ENCODE measurements at places on chromosomes 13 and 19. TPM values are rescaled to one million over a fixed set of nuclear protein-coding genes. Genes with fewer than 3 reads are reported as not detected.

GRCh38 chr13:62167650-62168172, 752.1 kb upstream of the PCDH20 start:
- no peak for DNase-seq

Gene KIR2DL3
- total RNA-seq, result not detected

Gene ADGRE3
- total RNA-seq, result not detected

DNA sequence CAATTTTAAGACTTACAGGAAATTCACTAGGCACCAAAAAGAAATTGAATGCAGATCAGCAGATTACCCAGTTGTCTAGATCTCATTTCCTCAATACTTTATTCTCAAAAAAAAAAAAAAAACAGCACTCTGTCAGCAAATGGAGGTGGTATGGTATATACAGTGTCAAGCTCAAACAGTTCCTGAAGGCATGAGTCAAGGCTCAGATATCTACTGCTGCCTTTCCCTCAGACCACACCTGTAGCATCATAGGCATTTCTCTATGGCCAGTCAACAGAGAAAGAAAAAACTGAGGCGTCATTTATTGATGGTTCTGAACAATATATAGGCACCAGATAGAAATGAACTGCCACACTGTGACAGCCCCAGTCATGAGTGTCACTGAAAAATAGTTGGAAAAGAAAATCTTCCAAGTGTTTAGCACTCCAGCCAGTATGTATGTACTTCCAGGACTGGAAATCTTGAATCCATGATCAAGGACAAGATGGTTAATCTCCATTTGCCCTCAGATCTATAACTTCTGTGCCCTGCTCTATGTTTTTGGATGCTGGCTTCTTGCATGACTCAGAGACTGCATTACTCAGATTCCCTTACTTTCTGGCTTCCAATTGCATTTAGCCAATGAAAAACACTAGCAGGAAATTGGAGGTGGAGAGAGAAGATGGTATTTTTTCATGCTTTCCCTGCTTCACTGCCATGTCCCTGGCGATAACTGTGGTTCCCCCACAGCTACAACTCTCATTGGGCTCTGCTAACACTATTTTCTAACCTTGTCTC, 8.4 kb upstream of the COG3 start:
- no peak for DNase-seq

DNA sequence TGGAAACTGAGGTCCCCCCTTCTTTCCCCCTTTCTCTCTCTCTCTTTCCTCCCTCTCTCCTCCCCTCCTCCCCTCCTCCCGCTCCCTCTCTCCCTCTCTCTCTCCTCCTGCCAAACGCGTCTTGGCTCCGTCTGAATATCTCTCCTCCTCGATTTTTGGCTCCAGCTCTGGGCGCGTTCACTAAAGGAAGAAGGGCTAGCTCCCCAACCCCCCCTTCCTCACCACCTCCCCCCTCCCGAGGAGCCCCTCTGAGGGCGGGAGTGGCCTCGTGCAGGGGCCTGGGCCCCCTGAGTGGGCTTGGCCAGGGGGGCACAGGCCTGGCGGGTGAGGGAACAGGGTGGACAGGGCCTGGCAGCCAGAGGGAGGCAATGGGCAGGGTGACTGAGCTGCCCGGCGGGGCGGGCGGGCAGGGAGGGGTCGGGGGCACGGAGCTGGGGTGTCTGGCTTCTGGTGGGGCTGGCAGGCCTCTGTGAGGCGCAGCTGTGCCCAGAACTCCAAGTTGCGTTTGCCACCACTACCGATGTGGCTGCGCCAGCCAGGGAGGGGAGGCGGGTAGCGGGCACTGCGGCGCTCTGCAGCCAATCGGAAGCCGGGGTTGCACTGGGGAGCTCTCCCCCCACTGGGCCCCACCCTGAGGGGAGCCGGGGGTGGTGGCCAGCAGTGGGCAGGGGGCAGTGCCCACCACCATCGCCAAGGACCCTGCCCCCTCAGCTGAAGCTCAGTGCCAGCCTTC, 7.1 kb downstream of the NFIX start:
- DNase-seq, result no peak

DNA sequence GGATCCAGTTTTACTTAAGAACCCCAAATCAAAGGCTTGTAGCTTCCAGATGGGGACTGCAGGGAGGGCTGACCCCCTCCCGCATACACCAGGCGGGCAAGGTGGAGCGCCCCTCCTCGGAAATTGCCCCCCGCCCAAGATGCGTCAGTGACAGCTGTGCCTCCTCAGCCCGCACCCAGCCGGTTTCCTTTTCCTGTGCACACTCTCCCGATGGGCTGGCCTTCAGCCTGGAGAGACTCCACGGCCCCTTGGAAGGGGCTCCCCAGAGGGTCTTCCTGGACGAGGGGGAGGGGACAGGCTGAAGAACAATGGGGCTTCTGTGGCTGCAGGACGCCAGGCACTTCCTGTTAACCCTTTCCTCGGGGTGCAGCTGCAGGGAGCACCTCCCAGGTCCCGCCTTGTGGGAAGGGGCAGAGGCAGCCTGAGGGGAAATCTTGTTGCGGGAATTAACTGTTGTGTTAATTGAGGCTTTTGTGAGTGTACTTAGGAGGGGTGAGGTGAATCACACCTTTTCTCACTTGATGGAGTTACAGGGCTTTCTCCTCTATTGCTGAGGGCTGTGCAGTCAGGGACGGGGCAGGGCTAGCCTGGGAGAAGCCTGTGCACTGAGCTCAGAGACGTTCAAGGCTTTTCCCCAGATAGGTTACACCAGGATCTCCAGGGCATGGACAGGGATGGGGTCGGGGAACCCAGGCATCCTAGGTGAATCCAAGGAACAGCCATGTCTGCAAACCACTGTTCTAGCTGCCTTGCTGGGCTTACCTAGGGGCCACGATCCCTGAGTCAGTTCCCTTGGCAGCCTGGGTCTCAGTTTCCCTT, 14.3 kb downstream of the IER2 start:
- DNase-seq, result peak; percentile 89

DNA sequence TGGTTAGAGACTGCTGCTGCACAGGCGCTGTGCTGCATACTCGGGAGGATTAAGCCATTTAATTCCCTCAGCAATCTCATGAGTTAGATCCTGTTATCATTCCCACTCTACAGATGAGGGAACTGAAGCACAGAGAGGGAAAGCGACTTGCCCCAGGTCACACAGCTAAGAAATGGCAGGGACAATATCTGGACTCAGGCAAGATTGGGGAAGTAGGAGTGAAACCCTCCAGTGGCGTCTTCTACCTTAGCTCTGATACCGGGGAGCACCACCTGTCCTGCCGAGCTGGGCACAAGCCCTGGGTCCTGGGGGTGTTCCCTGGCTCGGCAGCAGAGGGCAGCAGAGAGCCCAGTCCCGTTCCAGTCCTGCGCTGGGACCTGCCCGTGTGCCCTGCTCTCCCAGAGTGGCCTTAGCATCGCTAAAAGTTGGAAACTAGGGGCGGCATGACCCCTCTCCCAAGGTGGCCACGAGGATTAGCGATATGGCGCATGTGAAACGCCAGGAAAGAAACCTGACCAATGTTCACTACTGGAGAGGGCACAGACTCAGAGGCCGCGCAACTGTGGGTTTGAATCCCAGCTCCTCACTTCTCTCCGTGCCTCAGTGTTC, 20.5 kb downstream of the CYTH2 start:
- DNase-seq, result peak; percentile 47

GRCh38 chr13:102900193-102900608, 54.4 kb downstream of the ERCC5 start:
- peak; percentile 72 for DNase-seq

- DNase-seq, result peak; percentile 90
These were observed 27.5 kb downstream of the ZNF507 start for GRCh38 chr19:32372726-32373517.

GRCh38 chr19:37079238-37079637, 1.0 kb downstream of the ZNF420 start:
- no peak for DNase-seq

DNA sequence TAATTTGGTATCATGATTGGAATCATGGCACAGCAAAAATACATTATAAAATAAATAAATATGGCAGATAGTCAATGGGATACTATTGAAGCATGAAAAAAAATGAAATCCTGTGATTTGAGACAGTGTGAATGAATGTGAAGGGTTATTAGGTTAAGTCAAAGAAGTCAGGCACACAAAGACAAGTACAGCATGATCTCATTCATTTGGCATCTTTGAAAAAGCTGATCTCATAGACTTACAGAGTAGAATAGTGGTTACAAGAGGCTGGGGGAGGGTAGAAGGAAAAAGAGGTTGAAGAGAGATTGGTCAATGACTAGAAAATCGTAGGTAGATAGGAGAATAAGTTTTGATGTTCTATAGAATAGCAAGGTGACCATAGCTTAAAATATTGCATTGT, 295.1 kb upstream of the SLITRK5 start:
- no peak for DNase-seq

DNA sequence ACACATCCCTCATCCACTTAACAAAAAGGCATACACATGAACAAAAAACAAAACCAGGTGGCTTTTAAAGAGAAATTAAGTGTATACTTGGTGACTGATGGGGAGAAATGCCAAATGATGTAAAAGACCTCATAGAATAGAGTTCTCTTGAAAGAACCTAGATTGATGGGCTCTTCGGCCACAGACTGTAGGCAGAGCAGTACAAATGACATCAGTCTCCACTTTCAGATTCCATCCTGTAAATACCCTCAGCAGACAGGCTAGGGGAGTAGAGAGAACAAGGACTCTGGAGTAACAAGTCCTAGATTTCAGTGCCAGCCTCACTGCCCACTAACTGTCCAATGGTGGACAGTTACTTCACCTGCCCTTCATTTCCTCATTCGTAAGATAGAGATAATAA, 203.8 kb downstream of the MZT1 start:
- DNase-seq, result no peak

Gene SCGB2B2
- not detected for total RNA-seq

DNA sequence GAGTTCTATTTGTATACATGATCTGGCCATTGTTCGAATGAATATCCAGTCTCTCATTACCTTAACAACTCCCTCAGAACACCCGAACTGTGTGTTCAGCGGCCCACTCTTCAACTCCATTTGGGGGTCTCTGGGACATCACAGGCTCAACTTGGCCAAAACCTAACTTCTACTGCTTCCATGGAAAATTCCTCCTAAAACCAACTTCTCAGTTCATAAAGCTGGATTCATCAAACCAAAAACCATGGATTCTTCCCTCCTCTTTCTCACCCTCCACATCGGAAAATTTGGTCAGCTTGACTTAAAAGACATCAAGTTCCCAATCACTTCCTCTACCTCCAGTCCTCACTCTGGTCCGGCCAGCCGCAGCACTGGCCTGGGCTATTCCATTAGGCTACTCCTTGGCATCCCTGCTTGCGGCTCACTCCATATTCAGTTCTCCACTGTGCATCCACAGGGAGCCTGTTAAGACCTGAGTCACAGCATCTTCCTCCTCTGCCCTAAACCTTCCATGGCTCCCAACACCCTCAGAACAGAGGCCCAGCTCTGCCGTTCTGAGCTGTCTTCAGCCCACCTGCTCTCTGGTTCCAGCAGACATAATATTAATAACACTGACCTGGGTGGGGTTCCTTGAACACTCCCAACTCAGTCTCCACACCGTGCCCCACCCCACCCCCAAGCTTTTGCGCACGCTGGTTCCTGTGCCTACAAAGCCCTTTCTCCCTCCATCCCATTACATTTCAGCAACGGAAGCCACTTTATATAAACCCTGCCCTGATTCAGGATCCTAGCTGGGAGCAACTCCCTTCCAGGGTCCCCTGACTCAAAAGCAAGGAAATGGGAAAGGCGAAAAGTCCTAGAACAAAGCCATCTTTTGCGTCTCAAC, 1.1 kb downstream of the ZNF792 start:
- no peak for DNase-seq

Data from HepG2 (cell line).